ENCODE measurements at places on chromosomes 16 and 17.
A peak's percentile ranks its signal among the peaks of the same experiment; 100 is the strongest.

DNA sequence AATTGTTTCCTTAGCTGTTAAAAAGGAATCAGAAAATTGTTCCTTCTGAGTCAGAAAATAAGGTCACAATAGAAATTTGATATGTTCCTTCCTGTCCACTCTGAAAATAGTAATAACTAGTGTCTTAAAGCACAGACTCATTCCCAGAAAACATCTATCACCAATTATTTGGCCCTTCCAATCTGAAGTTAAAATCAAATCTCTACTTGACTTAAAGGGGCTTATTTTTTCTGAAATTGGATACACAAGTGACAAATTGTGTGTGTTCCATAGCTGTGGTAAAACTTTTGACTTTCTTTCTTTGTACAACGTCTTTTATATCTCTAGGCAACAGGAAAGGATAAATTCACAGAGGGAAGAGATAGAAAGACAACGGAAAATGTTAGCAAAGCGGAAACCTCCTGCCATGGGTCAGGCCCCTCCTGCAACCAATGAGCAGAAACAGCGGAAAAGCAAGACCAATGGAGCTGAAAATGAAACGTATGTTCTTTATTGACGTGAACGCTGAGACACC is 54.5 kb upstream of the MRC2 start:
- DNase-seq, result no peak

- DNase-seq, result no peak
These were observed 24.6 kb downstream of the COG7 start for GRCh38 chr16:23428351-23428750.

GRCh38 chr16:17389384-17389783 is 81.4 kb downstream of the XYLT1 start:
- DNase-seq, result no peak

DNA sequence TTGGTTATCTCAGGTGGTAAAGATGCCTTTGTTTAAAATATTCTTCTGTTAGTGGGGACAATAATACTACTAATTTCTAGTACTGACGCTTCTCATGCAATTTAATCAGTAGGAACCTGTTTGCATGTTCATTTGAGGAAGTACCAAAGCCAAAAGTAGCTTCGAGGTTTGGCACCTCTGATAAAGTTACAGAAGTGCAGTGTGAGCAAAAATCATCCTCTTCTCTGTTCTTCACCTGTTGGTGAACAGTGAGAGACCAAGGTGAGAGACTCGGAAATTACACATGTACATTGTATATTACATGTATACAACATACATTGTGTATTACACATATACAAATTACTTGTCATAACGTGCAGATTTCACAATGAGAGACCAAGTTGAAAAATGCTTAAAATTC is 404.6 kb downstream of the MAF start:
- DNase-seq, result no peak

- peak; percentile 80 for DNase-seq
These were observed 4.3 kb downstream of the GDE1 start for GRCh38 chr16:19517424-19518089.

GRCh38 chr17:40374821-40375498 is 10.4 kb upstream of the GJD3 start:
- DNase-seq, result no peak

DNA sequence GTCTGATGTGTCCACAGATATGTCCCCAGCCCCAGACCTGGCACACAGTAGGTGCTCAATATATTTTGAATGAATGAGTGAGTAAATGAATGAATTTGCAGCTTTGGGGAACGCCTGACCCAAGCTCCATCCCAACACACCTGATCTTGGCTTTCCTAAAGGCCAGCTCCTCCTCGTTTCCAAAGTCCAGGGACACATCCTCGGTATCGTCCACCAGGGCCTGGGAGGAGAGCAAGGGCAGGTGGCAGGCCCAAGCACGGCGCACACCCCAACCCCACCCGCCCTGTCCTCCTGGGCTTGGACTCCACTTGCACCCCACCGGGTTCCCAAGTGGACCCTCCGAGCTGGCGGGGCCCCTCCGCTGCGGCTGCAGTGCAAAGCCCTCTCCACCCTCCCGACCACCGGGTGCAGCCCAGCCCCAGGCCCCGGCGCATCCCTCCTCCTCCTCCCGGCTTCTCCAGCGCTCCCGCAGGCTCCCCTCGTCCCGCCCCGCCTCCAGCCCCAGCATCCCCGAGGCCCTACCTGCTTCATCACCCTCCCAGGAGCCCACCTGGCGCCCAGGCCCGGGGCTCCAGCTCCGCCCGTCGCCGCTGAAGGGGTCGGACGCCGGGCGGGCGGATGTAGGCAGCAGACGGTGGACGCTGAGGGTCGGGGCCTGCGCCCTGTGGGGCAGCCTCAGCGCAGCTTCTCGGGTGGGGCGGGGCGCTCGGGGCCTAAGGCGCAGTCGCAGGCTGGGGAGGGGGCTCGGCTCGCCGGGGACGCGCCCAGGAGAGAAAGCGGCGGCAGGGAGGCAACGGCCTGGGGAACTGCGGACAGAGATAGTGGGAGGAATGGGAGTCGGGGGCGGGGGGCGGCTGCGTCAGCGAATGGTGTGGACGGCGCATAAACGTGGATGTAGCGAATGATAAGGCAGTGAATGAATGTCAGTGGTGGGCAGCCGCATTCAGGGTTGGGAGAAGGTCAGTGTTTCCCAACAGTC is at the start of gene TVP23A:
Gene TVP23A (minus strand): TSS at position 832 of the 979 bp plus-strand sequence. CDS start 301 bp downstream, at position 531.
- DNase-seq, result no peak

GRCh38 chr17:38743556-38744171 is 4.5 kb downstream of the PCGF2 start:
- no peak for DNase-seq

DNA sequence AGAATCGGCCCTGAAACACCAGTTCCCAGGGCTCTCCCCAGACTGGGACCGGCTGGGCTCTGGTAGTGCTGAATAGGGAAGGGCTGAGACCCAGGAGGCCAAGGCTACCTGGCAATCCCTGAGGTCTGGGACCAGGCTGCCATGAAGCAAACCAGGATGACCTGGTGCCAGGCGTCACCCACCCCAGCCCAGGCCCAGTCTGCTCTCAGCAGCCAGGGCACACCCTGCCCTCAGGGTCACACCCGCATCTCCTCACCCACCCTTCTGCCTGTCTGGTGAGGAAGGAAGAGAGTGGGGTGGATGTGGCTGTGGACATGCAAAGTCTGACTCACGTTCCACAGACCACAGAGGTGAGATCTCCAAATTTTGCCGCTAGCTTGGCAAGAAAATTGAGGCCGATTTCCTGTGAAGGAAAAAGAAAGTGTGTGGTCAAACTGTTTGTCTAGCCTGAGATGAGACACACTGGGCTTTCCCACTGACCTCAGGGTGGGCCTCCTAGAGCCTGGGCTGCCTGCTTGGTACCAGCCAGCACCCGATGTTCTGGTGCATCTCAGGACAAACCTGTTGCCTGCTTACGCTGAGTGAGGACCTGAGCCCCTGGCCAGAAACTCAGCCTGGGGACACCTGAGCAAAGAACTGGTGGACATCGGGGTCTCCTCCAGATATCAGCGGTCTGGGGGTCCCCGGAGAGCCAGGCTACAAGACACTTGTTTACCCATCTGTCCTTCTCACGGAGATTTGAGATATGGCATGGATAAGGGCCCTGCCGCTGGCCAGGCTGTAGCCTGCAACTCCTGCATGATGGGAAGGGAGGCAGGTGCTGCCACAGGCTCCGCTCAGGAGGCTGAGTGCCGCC is 6.3 kb upstream of the RAB37 start:
- no peak for DNase-seq

GRCh38 chr17:1533661-1534325 is 17.4 kb upstream of the INPP5K start:
- no peak for DNase-seq

DNA sequence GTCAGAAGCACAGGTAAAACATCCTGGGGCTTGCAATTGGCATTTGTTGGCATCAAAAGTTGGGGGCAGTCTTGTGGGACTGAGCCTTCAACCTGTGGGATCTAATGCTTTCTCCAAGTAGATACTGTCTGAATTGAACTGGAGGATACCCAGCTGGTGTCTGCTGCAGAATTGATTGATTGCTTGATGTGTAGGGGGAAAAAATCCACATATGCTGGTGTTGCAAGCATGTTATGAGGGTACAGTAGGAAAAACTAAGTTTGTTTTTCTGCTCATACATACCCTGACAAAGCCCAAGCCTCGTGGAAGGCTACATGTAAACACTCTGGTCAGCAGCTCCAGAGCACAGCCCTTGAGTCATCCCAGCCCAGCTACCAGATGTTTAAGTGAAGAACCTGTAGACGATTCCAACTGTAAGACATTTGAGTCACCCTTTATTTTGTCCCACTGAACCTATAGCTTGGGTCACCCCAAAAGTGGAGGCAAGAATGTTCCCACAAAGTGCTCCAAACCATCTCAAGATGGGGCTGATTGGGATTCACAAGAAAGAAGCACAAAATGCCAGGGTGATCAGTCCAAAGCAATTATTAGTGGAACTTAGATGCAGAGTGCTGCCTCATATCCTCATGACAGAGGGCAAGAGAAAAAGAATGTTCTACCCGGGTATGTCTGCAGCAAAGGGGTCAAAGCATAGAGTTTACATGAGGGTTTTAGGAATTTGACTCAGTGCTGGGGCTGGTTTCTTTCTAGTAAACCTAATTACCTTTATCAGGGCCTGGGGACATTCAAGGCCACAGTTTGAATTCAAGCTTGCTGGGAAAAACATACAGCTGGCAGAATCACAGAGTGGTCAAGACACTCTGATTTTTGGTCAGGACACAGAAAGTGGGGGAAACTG is 9.6 kb upstream of the APPBP2 start:
- DNase-seq, result peak; percentile 97

DNA sequence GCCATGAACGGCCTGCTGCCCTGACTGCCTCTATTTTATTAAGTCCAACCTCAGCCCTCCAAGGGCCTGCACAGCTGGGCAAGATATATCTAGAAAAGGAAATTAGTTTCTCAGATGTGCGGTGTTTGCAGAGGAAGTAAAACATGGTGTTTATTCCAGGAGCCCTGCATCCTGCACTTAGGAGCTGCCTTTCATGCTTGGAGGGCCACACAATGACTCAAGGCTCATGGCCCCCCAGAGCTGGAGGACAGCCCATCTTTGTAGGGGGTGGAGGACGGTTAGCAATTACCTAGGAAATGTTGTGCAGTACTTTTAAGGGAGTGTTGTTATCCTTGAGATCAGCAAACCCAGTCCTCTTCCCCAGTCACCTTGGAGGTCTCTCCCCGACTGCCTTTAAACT is 80.5 kb downstream of the COPRS start:
- DNase-seq, result no peak

GRCh38 chr16:28495098-28495793 is 803 bp downstream of the APOBR start:
- no peak for DNase-seq

GRCh38 chr16:25855063-25855462 is 163.3 kb downstream of the HS3ST4 start:
- DNase-seq, result no peak

DNA sequence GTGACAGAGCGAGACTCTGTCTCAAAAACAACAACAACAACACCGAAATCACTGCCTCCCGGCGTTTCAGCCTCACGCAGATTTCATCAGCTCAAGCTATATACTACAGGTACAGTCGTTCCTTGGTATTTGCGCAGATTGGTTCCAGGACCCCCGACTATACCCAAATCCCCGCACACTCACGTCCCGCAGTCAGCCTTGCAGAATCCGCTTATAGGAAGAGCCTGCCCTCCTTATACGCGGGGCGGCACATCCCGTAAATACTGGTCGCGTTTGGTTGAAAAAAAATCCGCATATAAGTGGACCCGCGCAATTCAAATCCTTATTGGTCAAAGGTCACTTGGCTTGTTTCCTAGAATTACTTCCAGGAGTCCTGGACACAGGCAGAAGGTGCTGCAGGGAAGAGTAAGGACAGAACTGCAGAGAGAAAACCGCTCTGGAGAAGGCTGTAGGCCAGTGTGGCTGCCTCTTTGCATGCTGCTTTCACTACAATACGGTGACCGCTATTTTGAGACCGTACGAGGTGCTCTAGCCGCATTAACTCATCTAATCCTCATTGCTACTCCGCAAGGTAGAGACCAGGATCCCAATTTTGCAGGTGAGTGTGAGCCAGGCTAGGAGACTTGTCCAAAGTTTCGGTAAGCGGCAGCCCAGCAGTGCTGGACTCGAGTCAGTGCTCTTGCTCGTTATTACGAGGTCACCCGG is 718 bp downstream of the NDUFAB1 start:
- DNase-seq, result peak; percentile 29

DNA sequence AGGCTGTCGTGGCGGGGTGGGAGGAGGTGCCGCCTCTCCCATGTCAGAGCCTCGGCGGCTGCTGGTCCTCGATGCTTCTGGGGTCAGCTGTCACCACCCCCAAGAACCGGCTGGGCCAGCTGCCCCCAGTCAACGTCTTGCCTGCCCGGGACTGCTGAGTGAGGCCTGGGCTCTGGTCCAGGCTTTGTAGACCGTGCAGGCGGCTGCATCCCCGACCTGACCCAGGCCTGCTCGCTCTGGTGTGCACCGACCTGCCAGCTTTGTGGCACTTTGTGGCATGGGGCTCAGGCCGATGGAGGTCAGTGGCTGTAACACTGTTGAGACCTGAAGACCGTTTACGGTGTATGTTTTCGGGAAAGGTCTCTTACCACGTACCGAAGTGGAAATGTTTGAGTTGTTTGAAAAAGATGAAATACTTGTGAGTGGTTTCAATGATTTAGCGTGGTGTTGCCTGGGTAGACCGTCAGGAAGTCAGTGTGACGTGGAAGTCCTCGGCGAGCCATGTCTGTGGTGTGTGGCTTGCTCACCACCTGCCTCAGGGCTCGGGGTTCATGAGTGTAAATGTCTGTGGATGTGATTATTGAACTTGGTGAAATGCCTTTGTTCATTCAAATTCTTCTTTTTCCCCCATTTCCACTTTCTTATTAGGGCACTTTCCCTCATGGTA is 53.2 kb upstream of the ZNF750 start:
- no peak for DNase-seq

GRCh38 chr17:63631062-63631461 is 8.8 kb downstream of the MAP3K3 start:
- DNase-seq, result no peak

GRCh38 chr16:88719267-88719932 is 13.1 kb downstream of the CTU2 start:
- no peak for DNase-seq

DNA sequence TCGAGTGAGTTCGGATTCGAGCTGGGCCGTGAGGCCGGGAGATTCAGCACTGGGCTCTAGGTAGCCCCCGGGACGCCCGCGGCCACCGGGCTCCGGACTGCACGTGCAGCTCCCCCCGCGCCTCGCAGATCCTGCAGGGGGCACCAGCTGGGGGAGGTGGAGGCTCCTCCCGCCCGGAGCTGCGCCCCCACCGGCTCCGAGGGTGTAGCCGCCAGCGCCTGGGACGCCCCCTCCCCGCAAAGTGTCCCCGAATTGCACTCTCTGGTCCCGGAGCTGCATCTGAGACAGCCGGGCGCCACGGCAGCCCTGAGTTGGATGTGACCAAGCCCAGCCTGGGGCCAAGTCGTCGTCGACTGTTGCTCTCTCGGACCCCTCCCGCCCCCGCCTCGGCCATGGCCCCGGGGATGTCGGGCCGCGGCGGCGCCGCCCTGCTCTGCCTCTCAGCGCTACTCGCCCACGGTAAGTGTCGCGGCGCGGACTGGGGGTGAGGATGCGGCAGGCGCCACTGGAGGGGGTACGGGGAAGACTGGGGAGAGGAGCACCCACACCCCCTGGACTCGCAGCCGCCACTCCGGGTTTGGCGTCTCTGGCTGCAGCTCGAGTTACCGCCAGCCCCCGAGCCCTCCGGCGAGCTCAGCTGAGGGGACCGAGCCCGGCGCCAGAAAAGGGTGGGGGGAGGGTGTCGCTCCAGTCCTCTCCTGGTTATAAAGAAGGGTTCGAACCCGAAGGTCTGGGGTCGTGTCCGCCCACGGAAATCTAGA is 1.5 kb downstream of the TMEM132E start:
- no peak for DNase-seq

- peak; percentile 76 for DNase-seq
These were observed 567 bp downstream of the SOX9 start for GRCh38 chr17:72121164-72122009.
